Tibial nerve (tissue), 4 donors: ENCODE measurements at places on chromosomes 12 and 14. TPM values are rescaled to one million over a fixed set of nuclear protein-coding genes. Genes with fewer than 3 reads are reported as not detected.

- no peak for DNase-seq
- no peak overlapping the region for H3K27ac ChIP-seq
- no peaks in the 10 kb centered on the region for H3K36me3 ChIP-seq
- no peaks in the 10 kb centered on the region for H3K27me3 ChIP-seq
- no peak overlapping the region for H3K4me3 ChIP-seq
Measured at GRCh38 chr14:87045956-87046355, 947.0 kb downstream of the GALC start.

DNA sequence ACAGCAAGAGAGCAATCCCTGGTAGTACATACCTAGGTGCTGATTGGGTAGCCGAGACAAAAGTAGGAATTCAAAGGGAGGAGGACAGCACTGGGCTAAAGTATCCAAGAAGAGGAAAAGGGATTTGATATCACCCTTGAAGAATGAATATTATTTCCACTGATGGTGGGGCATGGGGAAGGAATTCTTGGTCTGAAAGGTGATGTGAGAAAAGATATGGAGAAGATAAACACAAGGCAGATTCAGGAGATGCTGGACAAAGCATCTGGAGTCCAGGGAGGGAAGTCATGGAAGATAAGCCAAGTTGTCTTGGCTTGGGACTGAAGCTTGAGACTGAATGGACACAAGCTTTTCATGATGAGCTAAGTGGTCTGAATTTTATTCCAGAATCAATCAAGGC, 194.0 kb downstream of the EGLN3 start:
- no peak for DNase-seq
- H3K36me3 ChIP-seq, result no peaks in the 10 kb centered on the region
- H3K27ac ChIP-seq, result no peak overlapping the region
- no peaks in the 10 kb centered on the region for H3K27me3 ChIP-seq

- no peaks in the 10 kb centered on the region for H3K36me3 ChIP-seq
- H3K4me1 ChIP-seq, result no peaks in the 10 kb centered on the region
- H3K27ac ChIP-seq, result no peak overlapping the region
- H3K27me3 ChIP-seq, result no peaks in the 10 kb centered on the region
- DNase-seq, result no peak
Measured at GRCh38 chr12:96534339-96534738, 45.0 kb downstream of the CFAP54 start.

DNA sequence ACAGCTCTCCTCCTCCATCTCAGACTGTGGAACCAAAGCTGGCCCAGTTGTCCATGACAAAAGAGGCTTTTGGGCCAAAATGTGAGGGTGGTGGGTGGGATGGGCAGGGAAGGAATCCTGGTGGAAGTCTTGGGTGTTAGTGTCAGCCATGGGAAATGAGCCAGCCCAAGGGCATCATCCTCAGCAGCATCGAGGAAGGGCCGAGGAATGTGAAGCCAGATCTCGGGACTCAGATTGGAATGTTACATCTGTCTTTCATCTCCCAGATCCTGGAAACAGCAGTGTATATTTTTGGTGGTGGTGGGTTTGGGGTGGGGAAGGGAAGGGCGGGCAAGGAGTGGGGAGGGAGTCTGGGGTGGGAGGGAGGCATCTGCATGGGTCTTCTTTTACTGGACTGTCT, 11.8 kb upstream of the TAMALIN start:
- no peak overlapping the region for H3K27ac ChIP-seq
- no peak overlapping the region for H3K4me3 ChIP-seq
- H3K27me3 ChIP-seq, result no peaks in the 10 kb centered on the region
- no peak for DNase-seq
- H3K36me3 ChIP-seq, result peaks cover 65% of the 10 kb centered on the region

DNA sequence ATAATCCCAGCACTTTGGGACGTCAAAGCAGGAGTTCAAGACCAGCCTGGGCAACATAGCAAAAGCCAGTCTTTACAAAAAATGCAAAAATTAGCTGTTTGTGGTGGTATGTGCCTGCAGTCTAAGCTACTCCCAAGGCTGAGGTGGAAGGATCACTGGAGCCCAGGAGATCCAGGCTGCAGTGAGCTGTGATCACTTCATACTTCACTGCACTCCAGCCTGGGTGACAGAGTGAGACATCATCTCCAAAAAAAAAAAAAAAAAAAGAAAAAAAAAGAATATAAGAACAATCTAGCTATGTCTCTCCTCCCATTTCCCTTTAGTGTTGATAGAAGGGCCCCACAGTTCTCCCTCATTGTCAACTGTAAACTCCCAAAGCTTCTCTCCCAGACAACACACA, 3.5 kb upstream of the BCAT1 start:
- H3K27ac ChIP-seq, result no peak overlapping the region
- no peaks in the 10 kb centered on the region for H3K27me3 ChIP-seq
- no peaks in the 10 kb centered on the region for H3K36me3 ChIP-seq

DNA sequence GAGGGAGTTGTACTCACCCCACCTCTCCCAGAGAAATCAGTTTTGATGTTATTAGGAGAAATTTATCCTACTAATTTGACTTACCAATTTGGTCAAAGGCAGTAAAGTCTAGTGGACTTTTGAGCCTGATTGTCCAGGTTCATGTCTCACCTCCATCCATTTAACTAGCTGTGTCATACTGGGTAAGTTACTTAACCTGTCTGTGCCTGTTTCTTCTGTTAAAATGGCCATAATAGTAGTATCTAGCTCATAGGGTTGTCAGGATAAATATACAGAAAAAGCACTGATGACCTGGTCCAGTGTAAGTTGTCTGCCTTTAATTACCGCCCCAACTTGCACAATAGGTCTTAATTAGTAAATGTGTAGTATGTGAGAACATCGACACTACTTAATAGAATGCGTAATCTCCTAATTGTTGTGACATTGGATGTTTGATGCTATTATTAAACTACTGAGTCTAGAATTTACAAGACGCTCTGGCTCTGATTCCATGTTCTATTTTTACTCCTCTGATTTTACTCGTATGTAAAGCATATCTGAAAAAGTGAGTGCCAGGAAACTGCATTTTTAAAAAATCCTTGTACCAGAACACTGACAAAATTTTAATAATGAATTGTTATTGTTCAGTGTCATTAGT, 1.5 kb downstream of the RAB21 start:
- H3K4me3 ChIP-seq, result peak overlapping the region; percentile 74
- no peaks in the 10 kb centered on the region for H3K27me3 ChIP-seq
- H3K36me3 ChIP-seq, result no peaks in the 10 kb centered on the region
- peaks cover 8% of the 10 kb centered on the region for H3K4me1 ChIP-seq
- no peak for DNase-seq

- no peaks in the 10 kb centered on the region for H3K36me3 ChIP-seq
- H3K27ac ChIP-seq, result no peak overlapping the region
- no peak overlapping the region for H3K4me3 ChIP-seq
Measured at GRCh38 chr12:106743270-106743988, 31.1 kb upstream of the RIC8B start.

DNA sequence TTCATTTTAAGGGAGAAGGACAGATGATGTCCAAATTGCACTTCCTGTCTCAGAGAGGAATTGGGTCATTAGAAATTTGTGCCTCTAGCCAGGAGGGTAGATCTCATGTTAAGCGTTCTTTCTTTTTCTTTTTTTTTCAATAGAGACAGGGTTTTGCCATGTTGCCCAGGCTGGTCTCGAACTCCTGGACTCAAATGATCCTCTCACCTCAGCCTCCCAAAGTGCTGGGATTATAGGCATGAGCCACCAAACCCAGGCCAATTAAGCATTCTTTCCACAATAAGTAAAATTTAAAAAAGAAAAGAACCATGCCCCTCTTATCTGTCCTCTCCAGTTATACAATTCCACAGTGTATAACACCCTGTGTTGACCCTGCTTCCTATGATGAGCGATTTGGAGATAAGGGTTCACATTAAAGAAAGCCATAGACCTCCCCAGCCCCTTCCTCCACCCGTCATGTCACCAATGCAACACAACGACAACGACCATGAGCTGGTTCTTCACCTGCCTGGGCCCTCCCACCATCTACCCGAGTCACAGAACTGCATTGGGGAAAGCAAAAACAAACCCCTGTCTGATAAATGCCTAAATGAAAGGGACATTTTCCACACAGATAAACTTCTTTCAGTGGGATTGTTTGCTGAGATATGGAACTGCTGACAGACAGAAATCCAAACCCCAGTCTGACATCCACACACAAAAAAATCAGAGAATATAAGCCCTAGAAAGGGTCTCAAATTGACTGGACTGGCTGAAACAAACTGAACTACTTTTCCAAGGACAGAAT, 37.3 kb downstream of the SSH1 start:
- no peak for DNase-seq
- H3K27me3 ChIP-seq, result no peaks in the 10 kb centered on the region
- no peak overlapping the region for H3K4me3 ChIP-seq
- peaks cover 61% of the 10 kb centered on the region for H3K36me3 ChIP-seq
- peak overlapping the region; percentile 64 for H3K27ac ChIP-seq

DNA sequence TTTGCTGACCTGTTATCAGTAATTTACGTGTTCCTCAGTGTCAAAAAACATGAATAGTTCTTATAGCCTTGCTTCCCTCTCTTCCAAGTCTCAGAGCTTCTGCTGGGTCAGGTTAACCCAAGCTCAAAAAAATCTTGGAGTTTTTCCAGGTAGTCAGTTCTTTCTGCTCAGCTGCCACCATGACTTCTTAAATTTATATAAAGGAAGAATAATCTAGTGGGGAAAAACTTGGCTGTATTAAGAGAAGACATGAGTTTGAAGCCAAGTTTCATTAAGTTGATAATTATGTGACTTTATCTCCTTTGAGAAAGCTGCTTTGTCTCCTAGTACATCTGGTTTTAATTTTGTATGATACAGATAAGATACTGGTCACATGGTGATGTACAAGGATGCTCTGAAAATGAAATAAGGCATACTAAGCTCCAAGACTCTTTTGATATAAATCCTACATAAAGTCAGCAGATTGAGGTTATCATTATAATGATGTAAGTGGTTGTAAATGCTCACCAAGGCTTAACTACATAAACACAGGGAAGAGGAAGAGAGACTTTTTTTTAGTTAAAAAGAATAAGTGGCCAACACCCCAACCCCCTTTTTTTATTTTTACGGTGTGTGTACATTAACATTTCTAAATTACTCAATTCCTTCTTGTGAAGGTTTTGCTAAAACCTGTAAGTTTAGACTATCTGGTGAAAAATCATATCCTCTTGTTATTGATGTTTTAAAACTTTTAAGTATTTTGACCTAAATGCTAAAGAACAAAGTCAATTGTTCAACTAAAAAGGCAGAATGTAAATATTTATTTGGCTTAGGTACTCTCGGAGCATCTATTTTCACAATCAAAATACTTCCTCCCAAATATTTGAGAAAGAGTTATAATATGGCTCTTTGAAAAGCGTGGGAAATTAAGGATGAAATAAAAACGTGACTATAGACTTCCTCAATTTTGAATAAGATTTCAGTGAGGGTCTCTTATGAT, 84.1 kb upstream of the SLC38A2 start:
- no peak overlapping the region for H3K27ac ChIP-seq
- H3K4me1 ChIP-seq, result no peaks in the 10 kb centered on the region
- no peaks in the 10 kb centered on the region for H3K36me3 ChIP-seq

GRCh38 chr14:90732139-90732538, 84.1 kb downstream of the TTC7B start:
- no peaks in the 10 kb centered on the region for H3K4me1 ChIP-seq
- DNase-seq, result no peak
- no peak overlapping the region for H3K4me3 ChIP-seq
- H3K27me3 ChIP-seq, result no peaks in the 10 kb centered on the region

DNA sequence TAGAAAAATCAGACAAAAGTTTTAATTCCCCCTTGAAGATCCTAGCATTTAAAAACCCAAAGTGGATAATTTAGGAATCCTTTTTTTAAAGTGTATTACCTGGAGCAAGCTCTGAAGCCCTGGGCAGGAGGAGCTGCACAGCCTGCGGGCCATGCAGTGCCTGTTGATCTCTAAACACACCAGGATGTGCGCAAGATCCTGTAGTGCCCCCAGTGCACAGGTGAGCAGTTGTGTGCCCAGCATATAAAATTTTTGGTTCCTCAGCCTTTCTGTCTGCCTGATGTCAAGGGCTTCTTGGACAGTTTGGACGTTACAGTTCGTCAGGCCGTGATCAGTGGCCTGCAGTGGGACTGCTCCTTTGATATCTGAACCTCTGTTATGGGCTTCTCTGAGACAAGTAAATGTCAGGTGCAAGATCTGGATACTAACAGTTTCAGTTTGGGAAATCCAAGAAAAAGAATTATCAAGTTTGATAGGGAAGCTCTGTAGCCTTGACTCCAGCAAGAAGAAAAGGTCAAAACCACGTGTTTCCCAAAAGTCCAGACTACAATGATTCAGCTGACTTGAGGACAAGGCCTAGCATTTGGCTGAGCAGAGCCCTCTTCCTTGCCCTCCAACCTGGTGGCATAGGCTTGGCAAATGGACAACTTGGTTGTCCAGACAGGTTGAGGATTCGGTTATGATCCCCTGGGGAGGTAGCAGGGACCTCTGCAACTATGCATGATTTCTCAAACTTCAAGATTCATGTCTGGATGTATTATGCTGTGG, 1.0 kb downstream of the ATXN7L3B start:
- peaks cover 13% of the 10 kb centered on the region for H3K36me3 ChIP-seq
- H3K27ac ChIP-seq, result peak overlapping the region; percentile 91
- peak overlapping the region; percentile 90 for H3K4me3 ChIP-seq
- peaks cover 34% of the 10 kb centered on the region for H3K4me1 ChIP-seq
- H3K27me3 ChIP-seq, result no peaks in the 10 kb centered on the region

DNA sequence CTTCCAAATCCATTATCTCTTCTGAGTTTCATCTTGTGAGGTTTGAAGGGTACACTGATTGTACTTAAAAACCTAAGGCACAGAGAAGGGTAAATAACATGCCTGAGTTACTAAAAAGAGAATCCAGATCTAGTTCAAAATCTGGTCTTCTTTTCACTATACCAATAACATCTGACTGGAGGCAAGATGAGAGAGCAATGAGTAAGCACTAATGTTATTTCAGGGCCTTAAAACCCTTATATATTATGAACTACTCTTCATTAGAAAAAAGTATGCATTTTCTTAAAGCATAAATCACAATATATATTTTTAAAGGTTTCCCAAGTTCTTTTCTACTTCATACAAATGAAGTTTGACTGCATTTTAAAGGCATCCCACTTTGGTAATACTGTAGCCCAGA, 60.2 kb downstream of the GXYLT1 start:
- peaks cover 43% of the 10 kb centered on the region for H3K36me3 ChIP-seq
- H3K4me3 ChIP-seq, result no peak overlapping the region
- DNase-seq, result no peak

The PLEK2 gene
- total RNA-seq, result not detected

The DEPDC4 gene
- total RNA-seq, result not detected

The TBX3 gene
- total RNA-seq, result 11.9 TPM

The C12orf50 gene
- total RNA-seq, result not detected

The SLC4A8 gene
- total RNA-seq, result 1.9 TPM

The ALKBH2 gene
- 17.8 TPM for total RNA-seq
